Suppressor macrophage treated with lipopolysaccharide for 4 hours (primary cell): ENCODE measurements at places on chromosomes 4 and X.

- DNase-seq: no peak
Observed at GRCh38 chr4:87121341-87122065, 98.9 kb downstream of the KLHL8 start.

DNA sequence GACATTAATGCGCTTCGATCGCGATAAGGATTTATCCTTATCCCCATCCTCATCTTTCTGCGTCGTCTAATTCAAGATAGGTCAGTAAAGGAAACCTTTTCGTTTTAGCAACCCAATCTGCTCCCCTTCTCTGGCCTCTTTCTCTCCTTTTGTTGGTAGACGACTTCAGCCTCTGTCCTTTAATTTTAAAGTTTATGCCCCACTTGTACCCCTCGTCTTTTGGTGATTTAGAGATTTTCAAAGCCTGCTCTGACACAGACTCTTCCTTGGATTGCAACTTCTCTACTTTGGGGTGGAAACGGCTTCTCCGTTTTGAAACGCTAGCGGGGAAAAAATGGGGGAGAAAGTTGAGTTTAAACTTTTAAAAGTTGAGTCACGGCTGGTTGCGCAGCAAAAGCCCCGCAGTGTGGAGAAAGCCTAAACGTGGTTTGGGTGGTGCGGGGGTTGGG lies 528 bp upstream of the FGF2 start:
- DNase-seq: no peak

DNA sequence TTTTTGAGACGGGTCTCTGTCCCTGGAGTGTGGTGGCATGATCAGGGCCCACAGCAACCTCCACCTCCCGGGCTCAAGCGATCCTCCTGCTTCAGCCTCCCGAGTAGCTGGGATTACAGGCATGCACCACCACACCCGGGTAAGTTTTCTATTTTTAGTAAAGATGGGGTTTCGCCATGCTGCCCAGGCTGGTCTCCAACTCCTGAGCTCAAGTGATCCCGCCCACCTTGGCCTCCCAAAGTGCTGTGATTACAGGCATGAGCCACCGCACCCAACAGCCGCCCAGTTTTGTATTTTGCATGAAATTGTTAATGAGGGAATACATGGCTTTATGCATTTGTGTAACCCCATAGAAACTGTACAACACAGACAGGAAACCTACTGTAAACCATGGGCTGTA lies 2.8 kb upstream of the ARHGAP4 start:
- no peak for DNase-seq

- peak; percentile 53 for DNase-seq
Observed at GRCh38 chr4:119244832-119245231, 32.3 kb downstream of the USP53 start.

DNA sequence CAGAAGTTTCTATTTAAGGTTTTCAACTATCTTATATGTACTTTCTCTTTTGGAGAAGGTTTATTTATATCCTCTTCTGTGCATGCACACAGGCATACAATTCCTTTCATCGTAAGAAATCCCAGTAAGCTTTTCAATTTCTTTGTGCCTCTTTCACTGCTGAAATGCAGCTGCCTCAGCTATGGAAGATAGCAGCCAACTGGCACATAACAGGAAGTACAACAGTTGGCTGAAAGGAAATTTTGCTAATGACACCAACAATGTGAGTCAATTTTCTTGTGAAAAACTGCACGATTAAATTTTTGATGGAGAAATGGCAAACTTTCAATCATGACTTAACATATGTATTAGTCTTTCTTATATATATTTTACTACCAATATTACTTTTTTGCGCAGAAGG lies 74.5 kb upstream of the PAQR3 start:
- DNase-seq: no peak

GRCh38 chrX:140712413-140713173 lies 3.0 kb downstream of the LINC00632 start:
- DNase-seq: no peak

- DNase-seq: no peak
Observed at GRCh38 chr4:148618856-148619255, 176.6 kb upstream of the NR3C2 start.

- DNase-seq: no peak
Observed at GRCh38 chr4:119087656-119088055, 48.0 kb upstream of the MYOZ2 start.
